Caudate nucleus (tissue), 63 donors: ENCODE measurements at places on chromosomes 5 and 9.

DNA sequence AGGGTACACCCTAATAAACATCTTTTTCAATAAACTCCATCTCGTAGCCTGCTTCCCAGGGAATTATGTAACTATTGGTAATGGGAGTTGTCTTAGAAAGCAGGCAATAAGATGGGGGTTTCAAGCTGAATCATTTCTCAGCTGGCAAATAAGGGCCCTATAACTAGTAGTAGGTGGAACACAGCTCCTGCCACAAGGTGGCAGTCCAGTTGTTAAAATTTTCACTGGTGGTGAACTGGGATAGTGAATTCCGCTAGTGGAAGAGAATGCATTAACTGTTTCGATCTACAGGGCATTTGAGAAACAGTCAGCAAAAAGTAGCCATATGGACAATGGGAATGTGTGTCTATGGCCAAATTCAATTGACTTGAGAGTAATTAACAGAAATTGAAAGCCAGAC lies 27.7 kb downstream of the PCDHB15 start:
- DNase-seq: no peak

GRCh38 chr5:23332650-23333251 lies 174.7 kb upstream of the PRDM9 start:
- no peak for DNase-seq

DNA sequence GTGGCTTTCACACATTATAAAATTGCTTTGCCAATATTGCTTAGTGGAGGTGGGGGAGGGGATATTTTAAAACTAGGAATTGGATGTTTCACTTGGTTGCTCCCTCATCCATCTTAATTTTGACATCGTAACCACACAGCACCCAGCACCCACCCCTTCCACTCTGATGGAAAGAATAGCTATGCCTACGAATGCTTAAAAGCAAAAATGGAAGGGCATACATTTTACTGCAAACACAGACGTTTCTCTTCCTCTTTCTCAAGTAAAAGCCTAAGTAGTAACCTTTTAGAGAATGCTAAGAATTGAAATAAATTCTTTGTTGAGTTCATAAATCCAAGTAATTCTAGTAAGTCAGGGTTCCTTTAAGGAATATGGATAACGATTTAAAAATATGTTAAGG lies 69.9 kb downstream of the JAKMIP2 start:
- DNase-seq: no peak

- DNase-seq: no peak
These were observed 1.6 kb upstream of the GALT start for GRCh38 chr9:34644766-34645314.

- DNase-seq: no peak
These were observed at the start of gene GRK6 for GRCh38 chr5:177426566-177427210. Gene GRK6 (plus strand): TSS chr5:177426676. CDS start chr5:177426846, 170 bp downstream.

GRCh38 chr9:70678153-70678552 lies 263.7 kb upstream of the KLF9 start:
- no peak for DNase-seq

DNA sequence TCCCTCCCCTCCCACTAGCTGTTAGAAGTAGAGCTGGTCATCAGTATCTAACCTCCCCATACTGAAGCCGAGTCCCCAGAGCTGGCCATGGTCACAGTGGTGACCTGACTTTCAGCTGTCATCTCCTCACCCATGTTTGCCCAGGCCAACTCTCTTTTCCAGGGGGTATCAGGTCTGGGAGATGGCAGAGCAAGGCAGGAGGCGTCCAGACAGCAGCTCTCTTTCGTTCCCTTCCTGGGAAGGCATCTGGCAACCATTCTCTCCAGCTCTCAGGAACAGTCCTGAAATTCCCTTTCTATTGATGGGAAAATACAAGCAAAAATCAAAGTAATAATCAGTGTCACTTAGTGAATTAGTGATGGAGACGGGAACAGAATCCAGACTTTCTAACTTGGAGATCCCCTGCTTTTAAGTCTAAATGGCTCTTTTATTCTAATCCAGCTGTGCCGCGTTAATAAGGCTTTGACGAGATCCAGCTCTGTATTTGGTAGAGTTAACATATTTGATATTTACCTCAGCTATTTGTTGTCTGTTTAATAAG lies 21.3 kb upstream of the AOPEP start:
- DNase-seq: no peak

DNA sequence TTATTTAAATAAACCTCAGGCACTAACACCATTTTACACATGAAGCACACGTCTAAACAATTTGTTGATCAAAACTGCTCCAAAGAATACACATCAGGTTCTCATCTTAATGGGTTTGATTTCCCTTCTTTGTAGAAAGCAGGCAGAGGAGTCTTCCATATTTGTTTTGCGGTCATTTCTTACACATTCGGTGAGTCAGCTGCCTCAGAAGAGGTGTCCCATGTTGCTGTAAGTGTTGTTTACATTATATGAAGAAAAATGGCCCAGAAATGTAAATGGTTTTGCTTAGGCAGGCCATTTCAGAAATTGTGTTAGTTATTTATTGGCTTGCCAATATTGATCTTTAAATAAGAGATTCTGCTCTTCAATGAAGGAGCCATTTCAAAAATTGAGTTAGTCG lies 325.8 kb downstream of the TENT4A start:
- DNase-seq: no peak

DNA sequence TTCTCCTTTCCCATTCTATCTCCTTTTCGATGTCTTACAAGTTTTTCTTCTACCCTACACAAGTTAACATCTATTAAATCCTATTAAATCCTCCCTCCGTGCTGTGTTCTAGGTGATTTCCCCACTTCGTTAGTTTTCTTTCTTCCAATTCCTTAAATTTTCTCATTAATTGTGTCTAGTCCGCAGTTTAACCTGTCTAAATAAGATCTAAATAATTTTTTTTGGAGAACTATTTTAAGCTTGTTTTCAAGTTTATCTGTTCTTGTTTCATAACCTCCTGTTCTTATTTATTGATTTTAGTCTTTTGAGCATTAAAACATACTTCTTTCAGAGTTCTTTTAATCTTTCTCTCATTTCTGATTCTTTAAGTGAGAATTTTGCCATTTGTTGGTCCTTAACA lies 109.3 kb downstream of the UHRF2 start:
- DNase-seq: no peak

- DNase-seq: no peak
These were observed 309.6 kb upstream of the RFX3 start for GRCh38 chr9:3835393-3835792.

GRCh38 chr5:159975462-159976019 lies 33.4 kb upstream of the TTC1 start:
- no peak for DNase-seq

- no peak for DNase-seq
These were observed 137.9 kb downstream of the TMEM38B start for GRCh38 chr9:105832096-105832710.

- no peak for DNase-seq
These were observed 181.0 kb upstream of the PITX1 start for GRCh38 chr5:135214897-135215616.

GRCh38 chr9:16030528-16031185 lies 477.8 kb downstream of the CCDC171 start:
- DNase-seq: no peak

DNA sequence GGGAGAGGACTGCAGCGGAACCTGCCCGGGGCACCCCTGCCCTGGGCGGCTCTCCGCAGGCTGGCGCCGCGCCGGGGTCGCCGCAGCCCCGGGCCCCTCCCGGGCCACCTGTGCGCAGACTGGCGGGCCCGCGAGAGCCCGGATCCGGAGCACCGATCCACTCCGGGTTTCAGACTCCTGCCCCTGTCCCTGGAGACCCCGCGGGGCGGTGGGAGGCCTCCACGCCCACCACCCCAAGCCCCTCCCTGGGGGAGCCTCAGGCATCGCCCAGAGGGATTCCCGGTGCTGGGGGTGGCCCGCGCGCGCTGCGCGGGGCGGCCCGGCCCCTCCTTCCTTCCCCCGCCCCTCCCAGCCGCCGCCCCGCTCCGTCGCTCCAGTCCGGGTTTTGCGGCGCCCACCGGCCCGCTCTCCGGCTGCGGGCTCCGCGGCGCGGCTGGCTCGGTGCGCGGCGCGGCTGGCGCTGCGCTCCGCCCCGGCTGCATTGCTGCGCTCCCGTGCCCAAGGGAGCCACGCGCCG lies at the start of gene UNC5A:
UNC5A (plus strand) TSS at position 479 of the 517 bp plus-strand sequence. CDS start 192 bp downstream, outside the sequence.
- no peak for DNase-seq

- DNase-seq: no peak
These were observed 464.5 kb upstream of the RGMB start for GRCh38 chr5:98308960-98309359.

DNA sequence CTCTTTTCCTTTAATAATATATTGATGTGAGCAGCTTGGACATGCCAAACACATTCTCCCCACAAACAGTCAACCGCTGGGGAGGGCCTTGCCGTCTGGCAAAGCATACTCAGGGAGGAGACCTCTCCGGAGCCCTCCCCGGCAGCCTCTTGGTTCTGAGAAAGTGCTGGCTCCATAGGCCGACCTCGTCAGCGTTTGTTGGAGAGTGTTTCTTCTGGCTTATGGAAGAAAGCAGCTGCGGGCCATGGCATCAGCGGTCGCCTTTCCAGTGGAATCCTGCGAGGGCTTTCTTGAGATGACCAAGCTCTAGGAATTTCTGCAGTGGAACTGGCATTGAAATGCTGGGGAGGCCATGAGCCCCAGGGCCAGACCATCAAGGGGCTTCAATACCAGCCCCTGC lies 405.7 kb upstream of the IRX4 start:
- DNase-seq: no peak

DNA sequence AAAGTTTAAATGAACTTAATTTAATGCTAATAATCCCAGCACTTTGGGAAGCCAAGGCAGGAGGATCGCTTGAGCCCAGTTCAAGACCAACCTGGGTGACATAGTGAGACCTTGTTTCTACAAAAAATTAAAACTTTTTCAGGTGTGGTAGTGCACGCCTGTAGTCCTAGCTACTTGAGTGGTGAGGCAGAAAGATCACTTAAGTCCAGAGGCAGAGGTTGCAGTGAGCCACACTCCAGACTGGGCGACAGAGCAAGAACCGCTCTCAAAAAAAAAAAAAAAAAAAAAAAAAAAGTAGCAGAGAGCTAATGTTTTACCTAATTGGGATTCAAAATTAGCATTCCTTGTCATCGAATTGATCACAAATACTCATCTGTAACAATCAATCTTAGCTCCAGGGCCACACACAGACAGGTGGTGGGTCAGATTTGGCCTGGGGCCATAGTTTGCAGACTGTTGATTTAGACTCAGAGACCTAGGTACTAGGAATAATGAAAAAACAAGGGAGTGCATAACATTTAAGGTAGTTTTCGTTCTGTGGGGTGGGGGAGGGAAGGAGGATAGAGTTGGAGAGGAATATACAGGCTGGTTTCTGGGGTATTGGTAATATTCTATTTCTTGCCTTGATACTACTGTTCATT lies 21.4 kb downstream of the HSDL2 start:
- no peak for DNase-seq

GRCh38 chr5:86679529-86679928 lies 61.8 kb downstream of the COX7C start:
- no peak for DNase-seq

- no peak for DNase-seq
These were observed 4.0 kb downstream of the PCDHGC3 start for GRCh38 chr5:141479776-141480175.

DNA sequence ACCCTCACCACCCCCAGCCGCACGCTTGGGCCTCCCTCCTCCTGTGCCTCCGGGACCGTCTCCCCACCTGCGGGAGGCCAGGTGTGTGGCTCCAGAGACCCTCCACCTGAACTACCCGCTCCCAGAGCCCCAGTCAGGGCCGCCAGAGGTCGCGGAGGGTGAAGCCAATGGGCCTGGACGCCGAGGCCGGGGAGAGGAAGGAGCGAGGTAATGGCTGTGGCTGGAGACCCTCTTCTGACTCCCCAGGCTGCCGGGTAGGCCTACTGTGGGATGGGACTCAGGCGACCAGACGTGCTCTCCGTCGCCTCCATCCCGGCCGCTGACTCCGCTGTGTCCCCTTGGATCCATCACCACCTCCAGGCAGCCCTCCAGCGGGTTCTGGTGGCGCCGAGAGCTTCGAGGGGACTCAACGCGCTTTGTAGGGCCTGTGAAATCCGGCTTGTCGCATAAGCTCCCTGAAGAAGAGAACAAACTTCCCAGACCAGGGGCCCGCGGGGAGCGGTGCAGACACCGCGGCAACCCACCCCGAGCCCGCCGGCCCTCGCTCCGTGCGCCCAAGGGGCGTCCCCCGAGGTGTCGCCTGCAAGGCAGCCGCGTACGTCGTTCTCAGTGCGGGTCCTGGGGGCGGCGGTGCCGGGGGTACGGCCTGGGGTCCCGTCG lies 12.6 kb downstream of the IRX2 start:
- DNase-seq: no peak

GRCh38 chr5:159947708-159948358 lies 31.6 kb downstream of the ADRA1B start:
- DNase-seq: no peak
